PC-9 (cell line): ENCODE measurements at places on chromosomes 11 and 22. TPM values are rescaled to one million over a fixed set of nuclear protein-coding genes. Genes with fewer than 3 reads are reported as not detected.

Gene JHY
- total RNA-seq: 4.6 and 6.2 TPM in 2 replicates

Gene CASTOR1
- total RNA-seq: 10.6 and 11.1 TPM in 2 replicates

Gene MPZL3
- 13.4 and 16.8 TPM in 2 replicates for total RNA-seq

GRCh38 chr11:129146191-129146590, 45.9 kb downstream of the ARHGAP32 start:
- H3K27me3 ChIP-seq: no peaks in the 10 kb centered on the region
- no peak for DNase-seq
- H3K4me1 ChIP-seq: peaks cover 37% of the 10 kb centered on the region
- H3K27ac ChIP-seq: no peak overlapping the region
- H3K4me3 ChIP-seq: no peak overlapping the region

DNA sequence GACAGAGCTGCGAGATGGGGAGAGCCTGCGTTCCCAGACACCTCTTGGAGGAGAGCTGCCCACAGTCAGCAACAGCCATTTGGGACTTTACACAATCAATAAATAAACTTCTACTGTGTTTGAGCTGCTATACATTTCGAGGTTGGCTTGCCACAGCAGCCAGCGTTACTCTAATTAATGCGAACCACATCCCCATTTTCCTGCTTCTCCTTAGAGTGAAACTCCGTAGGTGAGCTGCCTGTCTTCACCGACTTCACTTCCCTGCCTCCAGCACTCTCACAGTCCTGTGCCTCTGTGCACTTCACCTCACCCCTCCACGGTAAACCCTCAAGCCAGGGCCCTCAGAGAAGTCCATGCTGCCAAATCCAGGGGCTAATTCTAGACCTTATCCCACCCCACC, 5.9 kb upstream of the SLC22A12 start:
- no peak for DNase-seq
- no peak overlapping the region for H3K4me3 ChIP-seq
- no peak overlapping the region for H3K27ac ChIP-seq
- H3K27me3 ChIP-seq: no peaks in the 10 kb centered on the region
- H3K36me3 ChIP-seq: no peaks in the 10 kb centered on the region

DNA sequence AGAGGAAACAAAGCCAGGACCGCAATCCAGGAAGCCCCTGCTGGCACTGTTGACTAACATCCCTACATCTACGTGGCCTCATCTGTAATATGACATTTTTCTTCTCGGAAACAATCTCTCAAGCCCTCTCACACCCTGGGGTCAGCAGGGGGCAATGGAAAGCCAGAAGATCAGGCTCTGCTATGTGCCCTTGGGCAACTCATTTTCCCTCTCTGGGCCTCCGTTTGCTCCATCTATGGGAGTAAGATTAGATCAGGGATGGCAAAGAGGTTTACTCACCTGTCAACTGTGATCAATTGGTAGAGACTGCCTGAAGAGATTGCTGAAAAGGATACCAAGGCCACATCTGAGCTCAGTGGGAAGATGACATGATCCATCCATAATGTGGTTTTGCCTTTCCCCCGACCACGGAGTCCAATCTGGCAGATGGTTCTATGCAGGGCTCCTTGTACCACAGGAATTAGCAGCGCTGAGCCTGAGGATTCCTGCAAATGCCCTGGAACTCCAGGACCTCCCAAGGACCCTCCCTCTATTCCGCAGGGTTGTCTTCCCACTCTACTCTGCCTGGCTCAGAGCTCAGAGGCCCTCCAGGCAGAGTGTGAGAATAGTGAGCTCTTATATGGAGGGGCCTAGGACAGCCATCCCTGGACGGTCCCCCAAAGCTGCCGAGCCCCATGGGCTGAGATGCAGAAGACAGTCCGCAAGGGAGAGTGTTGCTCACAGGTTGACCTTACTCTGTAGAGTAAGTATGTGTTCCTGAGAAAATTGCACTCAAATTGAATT, 66.1 kb downstream of the CHST1 start:
- no peak overlapping the region for H3K27ac ChIP-seq
- H3K4me1 ChIP-seq: no peaks in the 10 kb centered on the region
- H3K4me3 ChIP-seq: no peak overlapping the region
- DNase-seq: no peak
- peaks cover 87% of the 10 kb centered on the region for H3K27me3 ChIP-seq

DNA sequence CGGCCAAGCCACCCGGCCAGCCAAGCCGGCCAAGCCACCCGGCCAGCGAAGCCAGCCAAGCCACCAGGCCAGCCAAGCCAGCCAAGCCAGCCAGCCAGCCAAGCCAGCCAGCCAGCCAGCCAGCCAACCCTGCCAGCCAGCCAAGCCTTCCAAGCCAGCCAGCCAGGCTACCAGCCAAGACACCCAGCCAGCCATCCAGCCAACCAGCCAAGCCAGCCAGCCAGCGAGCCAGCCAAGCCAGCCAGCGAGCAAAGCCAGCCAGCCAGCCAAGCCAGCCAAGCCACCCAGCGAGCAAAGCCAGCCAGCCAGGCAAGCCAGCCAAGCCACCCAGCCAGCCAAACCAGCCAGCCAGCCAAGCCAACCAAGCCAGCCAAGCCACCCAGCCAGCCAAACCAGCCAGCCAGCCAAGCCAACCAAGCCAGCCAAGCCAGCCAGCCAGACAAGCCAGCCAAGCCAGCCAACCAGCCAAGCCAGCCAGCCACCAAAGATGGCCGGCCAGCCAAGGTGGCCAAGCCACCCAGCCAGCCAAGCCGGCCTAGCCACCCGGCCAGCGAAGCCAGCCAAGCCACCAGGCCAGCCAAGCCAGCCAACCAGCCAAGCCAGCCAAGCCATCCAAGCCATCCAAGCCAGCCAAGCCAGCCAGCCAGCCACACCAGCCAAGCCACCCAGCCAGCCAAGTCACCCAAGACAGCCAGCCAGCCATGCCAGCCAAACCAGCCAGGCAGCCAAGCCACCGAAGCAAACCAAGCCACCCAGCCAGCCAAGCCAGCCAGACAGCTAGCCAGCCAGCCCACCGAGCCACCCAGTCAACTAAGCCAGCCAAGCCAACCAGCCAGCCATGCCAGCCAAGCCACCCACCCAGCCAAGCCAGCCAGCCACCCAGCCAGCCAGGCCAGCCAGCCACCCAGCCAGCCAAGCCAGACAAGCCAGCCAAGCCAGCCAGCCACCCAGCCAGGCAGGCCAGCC, 28.8 kb downstream of the CCT8L2 start:
- H3K4me1 ChIP-seq: no peaks in the 10 kb centered on the region
- no peak overlapping the region for H3K27ac ChIP-seq
- no peaks in the 10 kb centered on the region for H3K27me3 ChIP-seq

GRCh38 chr11:46265764-46266163, 11.7 kb upstream of the CREB3L1 start:
- no peak for DNase-seq
- no peaks in the 10 kb centered on the region for H3K27me3 ChIP-seq
- H3K27ac ChIP-seq: no peak overlapping the region
- no peaks in the 10 kb centered on the region for H3K36me3 ChIP-seq

DNA sequence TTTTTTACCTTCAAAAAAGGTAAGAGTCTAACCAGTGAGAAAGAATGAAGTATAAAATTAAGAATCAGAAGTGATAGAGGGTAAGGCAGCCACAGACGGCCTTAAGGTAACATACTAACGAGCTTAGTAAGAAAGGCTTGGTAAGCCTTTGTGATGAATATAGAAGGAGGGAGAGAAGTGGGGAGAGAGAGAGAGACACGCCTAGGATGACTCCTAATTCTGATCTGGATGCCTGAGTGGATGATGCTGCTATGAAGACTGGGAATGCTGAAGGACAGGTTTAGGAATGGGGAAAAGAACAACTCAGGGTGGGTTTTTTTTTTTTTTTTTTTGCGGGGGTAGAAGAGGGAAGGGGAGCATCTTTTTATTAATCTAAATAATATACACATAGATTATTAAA, 4.8 kb downstream of the FBXO3 start:
- no peak overlapping the region for H3K4me3 ChIP-seq
- peaks cover 46% of the 10 kb centered on the region for H3K4me1 ChIP-seq
- H3K27ac ChIP-seq: peak overlapping the region; percentile 49
- DNase-seq: peak; percentile 33
- no peaks in the 10 kb centered on the region for H3K27me3 ChIP-seq

- peaks cover 36% of the 10 kb centered on the region for H3K27me3 ChIP-seq
- DNase-seq: no peak
- no peak overlapping the region for H3K27ac ChIP-seq
- no peak overlapping the region for H3K4me3 ChIP-seq
- peaks cover 22% of the 10 kb centered on the region for H3K4me1 ChIP-seq
Measured at GRCh38 chr22:36811094-36811800, 5.6 kb downstream of the PVALB start.

- no peak for DNase-seq
- no peak overlapping the region for H3K27ac ChIP-seq
- H3K36me3 ChIP-seq: no peaks in the 10 kb centered on the region
- H3K27me3 ChIP-seq: peaks cover 99% of the 10 kb centered on the region
Measured at GRCh38 chr11:133945087-133945974, 11.4 kb downstream of the IGSF9B start.
